ENCODE measurements at places on chromosomes 4 and X.

- no peak for DNase-seq
These were observed 142.8 kb upstream of the KCNIP4 start for GRCh38 chr4:22091352-22091717.

GRCh38 chr4:3770323-3771163 lies 4.4 kb downstream of the ADRA2C start:
- no peak for DNase-seq

GRCh38 chr4:4950561-4951290 lies 68.5 kb downstream of the CYTL1 start:
- DNase-seq: no peak

DNA sequence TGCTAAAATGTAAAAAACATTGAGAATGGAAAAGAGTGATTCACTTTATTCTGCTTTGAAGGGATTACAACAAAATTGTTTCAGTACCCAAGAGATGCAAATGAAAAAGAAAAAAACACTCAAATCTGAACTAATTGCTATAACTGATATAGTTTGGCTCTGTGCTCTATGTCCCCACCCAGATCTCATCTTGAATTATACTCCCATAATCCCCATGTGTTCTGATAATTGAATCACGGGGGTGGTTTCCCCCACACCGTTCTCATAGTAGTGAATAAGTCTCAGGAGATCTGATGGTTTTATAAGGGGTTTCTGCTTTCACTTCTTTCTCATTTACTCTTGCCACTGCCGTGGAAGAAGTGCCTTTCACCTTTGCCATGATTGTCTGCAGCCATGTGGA lies 213.6 kb upstream of the GALNTL6 start:
- DNase-seq: no peak

GRCh38 chr4:83128240-83128929 lies 13.9 kb upstream of the PLAC8 start:
- no peak for DNase-seq

DNA sequence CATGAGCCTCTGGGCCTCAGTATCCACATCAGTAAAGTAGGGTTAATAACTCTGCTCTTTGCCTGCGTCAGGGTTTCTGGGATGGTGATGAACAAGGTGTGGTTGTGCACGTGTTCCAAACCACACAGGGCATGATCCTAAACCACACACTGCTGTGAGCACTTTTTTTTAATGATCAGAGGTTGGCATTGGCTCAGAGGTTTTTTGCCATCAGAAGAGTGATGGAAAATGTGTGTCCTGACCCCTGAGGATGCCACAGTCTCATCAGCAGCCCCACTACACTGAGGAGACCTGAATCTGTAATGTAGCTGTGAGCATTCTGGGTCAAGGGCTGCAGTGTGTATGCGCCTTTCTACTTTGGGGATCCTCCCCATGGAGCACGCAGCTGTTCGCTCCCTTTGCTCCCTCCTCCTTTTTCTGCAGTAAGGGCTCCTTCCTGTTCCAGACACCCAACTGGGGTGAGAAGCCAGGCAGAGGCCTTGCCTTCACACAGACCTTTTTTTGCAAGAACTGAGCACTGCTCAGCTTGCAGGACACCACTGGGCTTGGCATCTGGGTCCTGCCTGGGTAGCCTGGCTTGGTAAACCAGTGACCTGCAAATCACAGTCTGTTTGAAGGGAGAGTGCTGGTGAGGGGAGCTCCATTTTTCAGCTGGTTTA lies 87.5 kb downstream of the MAMLD1 start:
- no peak for DNase-seq

DNA sequence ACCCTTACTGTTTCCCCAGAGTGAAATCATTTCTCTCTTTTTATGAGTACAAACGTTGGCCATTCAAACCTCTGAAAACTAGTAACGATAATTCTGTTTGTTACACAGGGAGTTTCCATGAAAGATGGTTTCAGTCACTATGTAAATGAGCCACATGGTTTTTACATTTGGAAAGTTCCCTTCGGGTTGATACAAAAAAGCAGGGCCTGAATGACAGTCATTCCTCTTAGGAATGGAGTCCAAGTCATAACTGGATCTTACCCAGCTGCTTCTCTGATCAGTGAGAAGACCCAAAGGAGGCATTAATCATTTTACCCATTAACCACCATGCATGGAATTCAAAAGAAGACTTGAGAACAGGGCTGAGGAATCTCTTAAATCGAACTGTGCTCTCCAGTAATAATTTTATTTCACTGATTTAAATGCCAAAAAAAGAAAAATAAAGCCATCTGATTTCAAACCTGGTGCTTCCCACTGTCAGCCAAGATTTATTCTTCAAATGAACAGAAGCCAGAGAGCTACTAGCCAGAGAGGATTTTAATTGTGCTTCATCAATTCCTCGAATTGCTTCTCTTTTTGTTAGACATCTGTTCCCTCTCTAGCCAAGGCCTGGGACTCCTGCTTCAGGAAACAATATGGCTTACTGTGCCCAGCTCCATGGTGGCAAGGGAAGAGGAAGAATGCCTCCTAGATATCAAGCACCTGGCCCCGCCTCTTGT lies 3.2 kb downstream of the SOWAHB start:
- no peak for DNase-seq

DNA sequence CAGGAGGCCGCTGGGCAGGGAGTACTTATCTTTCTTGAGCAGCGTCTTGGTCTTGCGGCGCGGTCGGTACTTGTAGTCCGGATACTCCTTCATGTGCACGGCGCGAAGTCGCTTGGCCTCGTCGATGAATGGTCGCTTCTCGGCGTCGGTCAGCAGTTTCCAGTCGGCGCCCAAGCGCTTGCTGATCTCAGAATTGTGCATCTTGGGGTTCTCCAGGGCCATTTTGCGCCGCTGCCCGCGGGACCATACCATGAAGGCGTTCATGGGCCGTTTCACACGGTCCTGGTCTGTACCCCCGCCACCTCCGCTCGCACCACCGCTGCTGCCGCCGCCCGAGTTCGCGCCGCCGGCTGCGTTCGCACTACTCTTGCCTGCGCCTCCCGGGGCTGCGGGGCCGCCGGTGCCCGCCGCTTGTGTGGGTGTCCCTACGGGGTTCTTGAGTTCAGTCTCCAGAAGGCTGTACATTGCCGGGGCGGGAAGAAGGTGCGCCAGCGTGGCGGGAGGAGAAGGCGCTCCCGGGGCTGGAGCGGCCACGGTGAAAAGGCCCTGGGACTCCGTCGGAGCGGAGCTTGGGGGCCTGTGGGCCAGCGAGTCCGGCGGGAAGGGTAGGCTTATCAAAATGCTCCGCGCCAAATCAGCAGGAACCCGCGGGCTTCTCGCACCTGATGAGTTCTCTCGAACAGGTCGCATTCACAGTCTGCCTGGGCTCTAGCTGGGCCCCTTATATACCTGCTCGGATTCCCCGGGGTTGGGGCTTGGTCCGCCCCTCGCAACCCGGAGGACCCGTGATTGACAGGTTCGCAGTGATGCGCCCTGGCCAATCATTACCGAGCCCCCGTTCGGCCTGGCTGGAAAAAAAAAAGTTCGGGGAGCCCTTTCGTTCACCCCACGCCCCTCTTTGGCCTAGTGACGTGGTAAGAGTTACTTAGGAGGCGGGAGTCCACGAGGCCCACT lies at the start of gene SOX3:
Gene SOX3, minus strand, starts transcription at position 699 of the 954 bp plus-strand sequence. Its CDS starts 9 bp downstream, at position 690.
- DNase-seq: no peak

- no peak for DNase-seq
These were observed 144.8 kb downstream of the ARAP2 start for GRCh38 chr4:36099509-36099908.

DNA sequence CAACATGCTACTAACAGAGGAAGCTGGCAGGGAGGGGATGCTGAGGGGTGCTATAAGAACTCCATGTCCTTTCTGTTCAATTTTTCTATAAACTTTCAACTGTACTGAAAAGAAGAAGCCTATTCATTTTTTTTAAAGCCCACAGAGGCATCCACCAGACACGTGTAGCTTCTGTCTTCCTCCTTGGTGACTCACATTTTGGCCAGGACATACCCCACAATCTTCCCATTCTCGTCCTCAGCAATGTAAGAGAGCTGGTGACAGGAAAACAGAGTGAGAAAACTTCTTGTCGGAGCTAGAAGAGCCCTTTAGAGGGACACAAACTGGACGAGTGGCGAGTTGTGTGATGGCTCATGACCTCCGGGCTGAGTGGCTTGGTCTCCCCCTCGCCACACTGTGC lies 1.1 kb downstream of the NAA10 start:
- DNase-seq: no peak

DNA sequence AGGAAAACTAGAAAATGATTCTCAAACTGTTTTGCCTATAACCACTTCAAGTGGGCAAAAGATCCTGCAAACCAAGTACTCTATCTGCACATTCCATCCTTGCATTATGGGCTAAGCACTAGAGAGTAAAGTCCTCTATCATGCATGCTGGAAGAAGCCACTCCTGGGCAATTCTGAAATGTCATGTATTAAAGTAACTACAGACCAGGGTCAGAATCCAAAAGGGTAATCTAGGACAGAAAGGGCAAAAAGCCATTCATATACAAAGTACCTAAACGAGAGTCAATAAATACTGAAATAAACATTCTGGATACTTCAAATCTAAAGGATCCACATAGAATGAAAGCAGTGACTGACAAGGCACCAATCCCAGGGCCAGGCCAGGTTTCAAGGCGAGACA lies 1.0 kb downstream of the SNX12 start:
- DNase-seq: no peak

DNA sequence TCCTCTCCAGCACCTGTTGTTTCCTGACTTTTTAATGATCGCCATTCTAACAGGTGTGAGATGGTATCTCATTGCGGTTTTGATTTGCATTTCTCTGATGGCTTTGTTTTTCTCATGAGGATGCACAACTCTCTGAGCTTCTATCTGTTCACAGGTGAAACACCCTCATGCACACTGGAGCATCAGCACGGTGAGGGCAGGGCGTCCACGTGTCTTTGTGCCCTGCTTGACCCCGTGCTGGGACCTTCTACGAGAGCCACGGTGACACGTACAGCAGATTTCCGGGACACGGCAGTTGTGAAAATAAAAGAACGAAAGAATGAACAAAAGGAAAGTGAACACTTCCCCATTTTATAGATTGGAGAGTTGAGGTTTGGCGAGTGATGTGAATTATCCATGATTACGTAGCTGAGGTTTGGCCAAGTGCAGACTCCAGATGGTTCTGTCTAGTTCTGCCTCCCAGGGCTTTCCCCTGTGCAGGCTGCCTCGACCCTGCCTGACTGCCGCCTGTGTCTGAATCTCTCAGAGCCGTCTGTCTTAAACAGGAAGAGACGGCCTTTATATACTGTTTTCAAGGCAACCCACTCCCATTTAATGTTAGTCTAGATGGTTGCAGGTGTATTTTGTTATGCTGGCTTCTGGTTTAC lies 67.8 kb upstream of the SORBS2 start:
- no peak for DNase-seq

DNA sequence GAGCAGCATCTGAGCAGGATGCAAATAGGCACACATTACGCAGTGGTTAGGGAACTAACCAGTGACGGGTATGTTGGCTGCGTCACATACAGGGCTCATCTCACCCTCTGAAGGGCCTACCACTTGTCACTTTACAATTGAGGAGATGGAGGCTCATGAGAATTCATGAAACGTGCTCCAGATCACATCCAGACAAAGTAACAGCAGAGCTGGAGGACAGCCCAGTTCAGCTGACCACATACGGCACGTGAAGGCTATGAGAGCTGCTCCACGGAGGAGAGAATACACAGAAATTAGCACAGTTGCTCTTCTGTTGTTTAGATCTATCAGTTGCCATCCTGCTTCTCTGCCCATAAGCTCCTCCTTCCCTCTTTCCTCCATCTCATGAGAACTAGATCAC lies 78.4 kb downstream of the FAM9B start:
- DNase-seq: no peak

GRCh38 chr4:98620087-98620784 lies 38.2 kb downstream of the TSPAN5 start:
- no peak for DNase-seq

DNA sequence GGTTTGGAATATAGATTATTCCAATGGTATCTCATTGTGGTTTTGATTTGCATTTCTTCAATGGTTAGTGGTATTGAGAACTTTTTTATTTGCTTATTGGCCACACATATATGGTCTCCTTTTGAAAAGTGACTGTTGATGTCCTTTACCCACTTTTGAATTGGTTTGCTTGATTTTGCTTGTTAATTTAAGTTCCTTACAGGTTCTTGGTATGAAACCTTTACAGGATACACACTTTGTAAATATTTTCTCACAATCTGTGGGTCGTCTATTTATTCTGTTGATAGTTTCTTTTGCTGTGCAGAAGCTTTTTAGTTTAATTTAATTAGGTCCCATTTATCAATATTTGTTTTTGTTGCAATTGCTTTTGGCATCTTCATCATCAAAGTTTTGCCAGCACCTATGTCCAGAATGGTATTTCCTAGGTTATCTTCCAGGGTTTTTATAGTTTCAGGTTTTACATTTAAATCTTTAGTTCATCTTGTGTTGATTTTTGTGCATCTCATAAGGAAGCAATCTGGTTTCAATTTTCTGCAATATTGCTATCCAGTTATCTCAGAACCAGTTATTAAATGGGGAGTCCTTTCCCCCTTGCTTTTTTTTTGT lies 475.7 kb upstream of the PABPC4L start:
- no peak for DNase-seq

GRCh38 chrX:71637848-71638247 lies 19.5 kb upstream of the CXCR3 start:
- DNase-seq: no peak

DNA sequence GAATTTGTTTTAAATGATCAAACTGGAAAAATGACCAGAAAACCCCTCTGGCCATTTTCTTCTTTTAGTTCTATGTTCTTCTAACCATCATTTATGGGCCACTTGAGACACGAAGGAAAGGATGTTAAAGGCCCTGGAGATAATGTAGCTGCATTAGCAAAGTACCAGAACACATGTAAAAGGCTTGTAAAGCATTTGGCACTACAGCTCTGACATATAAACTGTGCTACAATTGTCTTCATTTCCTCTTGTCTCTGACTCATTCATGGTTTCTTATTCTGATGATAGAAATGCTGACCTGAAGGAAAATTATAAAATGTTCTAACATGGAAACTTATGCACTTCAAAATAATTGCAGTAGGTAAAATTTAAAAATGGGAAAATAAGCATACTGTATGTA lies 388.7 kb downstream of the FAT4 start:
- no peak for DNase-seq
